ENCODE measurements at places on chromosomes 4 and X.

DNA sequence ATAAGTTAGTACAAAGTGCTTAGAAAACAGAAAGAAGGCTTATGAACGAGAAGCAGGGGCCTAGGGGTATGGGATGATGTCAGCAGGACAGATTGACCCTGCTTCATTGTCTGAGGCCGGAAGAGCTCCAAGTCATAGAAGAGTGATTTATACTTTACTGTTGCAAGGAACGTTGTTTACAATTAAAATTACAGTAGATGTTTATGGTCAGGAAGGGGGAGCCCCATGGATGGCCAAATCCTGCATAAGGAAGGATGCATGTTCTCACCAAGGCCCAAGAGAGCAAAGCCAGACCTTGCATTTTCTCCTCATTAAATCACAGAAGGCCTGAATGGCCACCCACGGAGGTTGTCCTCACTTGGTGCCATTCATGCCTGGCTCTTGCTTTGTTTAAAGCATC, 115.3 kb downstream of the LDB2 start:
- no peak for DNase-seq

GRCh38 chr4:53590187-53590586, 1.1 kb downstream of the LNX1 start:
- no peak for DNase-seq

- no peak for DNase-seq
Measured at GRCh38 chr4:38065900-38066299, 105.7 kb downstream of the PTTG2 start.

GRCh38 chrX:107597264-107597663, 31.0 kb upstream of the PRPS1 start:
- no peak for DNase-seq

GRCh38 chr4:14943749-14944148, 58.5 kb upstream of the CPEB2 start:
- no peak for DNase-seq

- no peak for DNase-seq
Measured at GRCh38 chrX:45434231-45434630, 233.6 kb upstream of the DIPK2B start.

- no peak for DNase-seq
Measured at GRCh38 chrX:21946925-21947641, 6.6 kb downstream of the SMS start.

Measured in GM04504 (cell line).